Cortex of kidney (tissue), 1 donor: ENCODE measurements at places on chromosomes 2 and 18.

DNA sequence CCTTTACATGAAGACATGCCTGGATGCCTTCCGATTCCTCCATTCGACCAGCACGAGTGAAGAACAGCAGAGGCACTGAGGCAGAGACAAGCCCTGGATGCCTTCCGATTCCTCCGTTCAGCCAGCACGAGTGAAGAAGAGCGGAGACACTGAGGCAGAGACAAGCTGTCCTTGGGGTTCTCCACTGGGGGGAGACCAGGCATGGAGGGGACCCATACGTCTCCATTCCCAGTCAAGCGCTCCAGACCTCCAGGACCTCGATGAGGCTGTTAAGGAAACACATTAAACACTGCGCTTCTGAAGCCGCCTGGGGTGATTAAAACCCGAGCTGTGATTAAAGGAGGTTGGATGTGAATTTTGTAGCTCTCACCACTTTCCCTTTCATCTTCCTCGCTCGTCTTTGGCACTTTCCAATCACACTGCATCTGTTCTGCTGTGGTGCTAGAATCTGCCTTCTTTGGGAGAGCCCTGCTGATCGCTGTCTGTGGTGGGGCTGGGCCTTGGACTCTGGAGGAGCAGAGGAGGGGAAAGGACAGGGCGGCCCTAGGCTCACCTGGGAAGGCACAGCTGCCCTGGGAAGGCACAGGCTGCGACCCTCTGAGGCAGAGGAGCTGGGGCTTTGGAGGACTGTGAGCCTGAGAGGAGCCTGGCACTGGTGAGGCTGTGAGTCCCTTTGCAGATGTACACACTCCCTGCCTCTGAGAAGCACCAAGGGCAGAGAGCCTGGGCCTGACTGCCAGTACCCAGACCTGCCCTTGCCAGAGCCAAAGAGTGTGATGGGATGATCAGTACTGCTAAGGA lies 463.1 kb upstream of the HS6ST1 start:
- DNase-seq = no peak

- no peak for DNase-seq
Measured at GRCh38 chr18:44635546-44635945, 45.1 kb upstream of the SETBP1 start.

- DNase-seq = no peak
Measured at GRCh38 chr2:146147448-146148012, 1627.6 kb upstream of the ZEB2 start.

GRCh38 chr2:136236019-136236418 lies 118.1 kb upstream of the CXCR4 start:
- no peak for DNase-seq

GRCh38 chr18:21701621-21702020 lies 3.0 kb downstream of the ABHD3 start:
- DNase-seq = no peak

DNA sequence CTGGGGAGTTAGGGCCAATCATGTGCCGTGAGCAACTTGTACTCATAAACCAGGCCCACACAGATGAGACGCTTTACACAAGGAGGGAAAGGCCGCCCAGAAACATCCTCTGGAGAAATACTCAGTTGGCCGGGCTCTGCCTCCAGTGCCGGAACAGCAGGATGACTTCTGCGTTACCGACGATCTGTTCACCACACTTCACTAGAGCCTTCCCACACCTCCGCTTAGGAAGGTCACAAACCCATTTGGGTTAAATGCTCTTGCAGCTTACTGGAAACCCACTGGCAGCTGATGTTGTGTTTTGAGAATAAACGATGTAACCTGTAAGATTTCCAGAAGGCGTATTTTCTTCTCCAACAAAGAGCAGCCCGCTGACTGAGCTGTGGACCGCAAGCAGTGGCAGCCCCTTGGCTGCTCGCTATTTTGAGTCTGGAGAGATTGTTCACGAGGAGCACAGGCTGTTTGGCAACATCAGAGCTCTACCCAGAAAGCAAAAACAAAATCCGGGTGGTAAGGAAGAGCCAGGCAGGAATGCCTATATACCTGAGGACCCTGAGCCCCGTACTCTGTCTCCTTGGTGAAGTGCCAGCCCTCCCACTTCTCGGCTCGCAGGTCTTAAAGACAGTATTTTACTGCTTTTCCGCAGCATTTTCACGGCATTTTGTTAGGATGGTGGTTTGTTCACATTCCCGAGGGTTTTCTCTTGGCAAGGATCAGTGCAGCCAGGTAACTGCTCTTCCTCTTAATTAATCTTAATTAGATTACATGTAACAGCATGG lies 44.0 kb downstream of the COLEC12 start:
- no peak for DNase-seq

GRCh38 chr18:72174972-72175649 lies 369.0 kb downstream of the CBLN2 start:
- no peak for DNase-seq

DNA sequence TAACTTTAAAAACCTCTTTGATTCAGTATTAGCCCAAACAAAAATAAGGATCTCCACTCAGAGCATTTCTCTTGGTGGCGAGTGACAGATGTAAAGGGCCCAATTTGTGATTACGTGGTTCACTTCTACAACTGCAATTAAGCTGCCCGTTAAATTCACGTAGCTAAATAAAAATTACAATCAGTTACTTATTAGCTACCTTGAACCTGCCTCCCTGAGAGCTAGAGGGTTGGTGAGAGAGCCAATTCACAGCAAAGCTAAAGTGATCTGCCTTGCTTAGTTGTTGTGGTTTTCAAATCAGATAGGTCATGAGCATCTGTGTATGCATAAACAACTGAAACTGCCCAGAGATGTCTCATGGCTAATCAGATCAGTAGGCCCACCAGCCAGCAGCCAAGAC lies 156.7 kb downstream of the RNF152 start:
- no peak for DNase-seq

DNA sequence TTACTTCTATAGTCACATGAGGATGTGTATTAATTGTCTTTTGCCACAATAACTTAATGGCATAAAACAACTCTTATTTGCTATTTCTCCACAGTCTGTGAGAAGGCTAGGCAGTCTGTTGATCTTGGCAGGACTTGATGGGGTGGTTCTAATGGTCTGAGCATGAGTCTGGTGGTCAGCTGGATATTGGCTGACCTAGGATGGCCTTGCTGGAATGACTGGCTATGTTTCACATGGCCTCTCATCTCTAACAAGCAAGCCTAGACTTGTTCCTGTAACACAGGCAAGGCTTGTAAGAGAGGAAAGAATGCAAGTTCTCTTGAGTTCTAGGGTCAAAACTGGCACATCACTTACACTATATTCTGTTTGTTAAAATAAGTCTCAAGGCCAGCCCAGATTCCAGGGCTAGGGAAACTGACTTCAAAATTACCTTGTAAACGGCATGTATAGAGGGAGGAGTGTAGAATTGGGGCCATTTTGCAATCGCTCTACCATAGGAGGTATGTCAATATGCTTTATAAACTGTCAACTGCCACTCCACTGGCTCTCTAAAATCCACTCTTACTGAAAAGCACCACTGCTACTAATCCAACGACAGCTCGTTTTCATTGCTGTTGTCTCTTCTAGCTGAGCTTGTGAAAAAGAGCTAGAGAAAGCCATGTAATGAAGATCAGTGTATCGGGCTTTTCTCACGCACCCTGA lies 325.0 kb upstream of the PKDCC start:
- DNase-seq = no peak

DNA sequence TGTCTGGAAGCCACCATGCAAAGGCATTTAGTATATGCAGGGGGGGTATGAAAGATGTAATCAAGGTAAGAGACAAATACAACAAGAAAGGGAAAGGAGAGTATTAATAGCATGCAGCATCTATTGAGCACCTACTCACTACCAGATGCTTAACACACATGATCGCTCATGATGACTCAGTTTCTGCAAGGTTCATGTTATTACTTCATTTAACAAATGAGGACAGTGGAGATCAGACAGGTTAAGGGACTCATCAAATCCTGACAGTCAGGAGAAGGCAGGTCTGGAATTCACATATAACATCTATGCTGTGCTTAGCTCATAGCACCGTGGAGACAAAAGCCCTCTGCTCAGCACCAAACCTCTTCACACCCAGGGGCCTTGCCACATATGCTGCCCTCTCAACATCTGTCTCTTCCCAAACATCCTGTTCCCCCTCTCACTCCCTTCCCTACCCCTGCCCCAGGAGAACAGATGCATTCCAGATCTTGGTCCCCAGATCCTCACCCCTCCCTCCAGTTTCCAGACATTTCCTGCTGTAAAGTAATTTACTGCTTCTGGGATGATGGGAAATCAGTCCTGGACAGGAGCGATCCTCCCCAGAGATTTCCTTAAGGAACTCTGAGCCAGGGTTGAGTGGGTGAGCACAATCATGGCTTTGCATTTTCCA lies 155.3 kb downstream of the ANTXR1 start:
- DNase-seq = no peak

- no peak for DNase-seq
Measured at GRCh38 chr2:241514986-241515737, 6.8 kb upstream of the STK25 start.

- no peak for DNase-seq
Measured at GRCh38 chr2:165280356-165280755, 41.1 kb downstream of the SCN2A start.

GRCh38 chr2:19255481-19255880 lies 102.9 kb downstream of the OSR1 start:
- DNase-seq = no peak
